HS-5 (cell line): ENCODE measurements at places on chromosomes 3 and 15.

- no peak for DNase-seq
Observed at GRCh38 chr3:37611771-37612170, 249.9 kb upstream of the CTDSPL start.

GRCh38 chr15:90994059-90994416, 297 bp downstream of the PRC1 start:
- no peak for DNase-seq

GRCh38 chr15:57319226-57319918, 56.9 kb upstream of the CGNL1 start:
- DNase-seq, result no peak

- no peak for DNase-seq
Observed at GRCh38 chr3:151174351-151174750, 28.7 kb downstream of the GPR171 start.
